ENCODE measurements at places on chromosomes 7 and 10.

- DNase-seq: no peak
Observed at GRCh38 chr10:82411416-82411815, 536.4 kb downstream of the NRG3 start.

DNA sequence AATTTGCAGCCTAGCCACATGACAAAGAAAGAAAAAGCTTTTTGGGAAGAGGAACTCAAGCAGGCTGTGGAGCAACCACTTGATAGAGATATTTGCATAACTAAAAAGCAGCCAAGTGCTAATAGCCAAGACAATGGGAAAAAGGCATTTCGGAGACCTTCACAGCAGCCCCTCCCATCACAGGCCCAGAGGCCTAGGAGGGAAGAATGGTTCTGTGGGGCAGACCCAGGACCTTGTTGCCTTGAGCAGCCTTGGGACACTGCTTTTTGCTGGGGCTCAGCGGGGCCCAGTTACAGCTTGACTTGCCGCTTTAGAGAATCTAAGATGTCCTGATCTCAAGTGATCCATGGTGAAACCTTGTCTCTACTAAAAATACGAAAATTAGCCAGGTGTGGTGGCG is 38.5 kb downstream of the FAM149B1 start:
- no peak for DNase-seq

GRCh38 chr10:59968705-59969104 is 62.3 kb upstream of the CCDC6 start:
- no peak for DNase-seq

- no peak for DNase-seq
Observed at GRCh38 chr7:50352282-50352681, 47.8 kb downstream of the IKZF1 start.

GRCh38 chr7:130897515-130898419 is 163.8 kb upstream of the KLF14 start:
- no peak for DNase-seq

DNA sequence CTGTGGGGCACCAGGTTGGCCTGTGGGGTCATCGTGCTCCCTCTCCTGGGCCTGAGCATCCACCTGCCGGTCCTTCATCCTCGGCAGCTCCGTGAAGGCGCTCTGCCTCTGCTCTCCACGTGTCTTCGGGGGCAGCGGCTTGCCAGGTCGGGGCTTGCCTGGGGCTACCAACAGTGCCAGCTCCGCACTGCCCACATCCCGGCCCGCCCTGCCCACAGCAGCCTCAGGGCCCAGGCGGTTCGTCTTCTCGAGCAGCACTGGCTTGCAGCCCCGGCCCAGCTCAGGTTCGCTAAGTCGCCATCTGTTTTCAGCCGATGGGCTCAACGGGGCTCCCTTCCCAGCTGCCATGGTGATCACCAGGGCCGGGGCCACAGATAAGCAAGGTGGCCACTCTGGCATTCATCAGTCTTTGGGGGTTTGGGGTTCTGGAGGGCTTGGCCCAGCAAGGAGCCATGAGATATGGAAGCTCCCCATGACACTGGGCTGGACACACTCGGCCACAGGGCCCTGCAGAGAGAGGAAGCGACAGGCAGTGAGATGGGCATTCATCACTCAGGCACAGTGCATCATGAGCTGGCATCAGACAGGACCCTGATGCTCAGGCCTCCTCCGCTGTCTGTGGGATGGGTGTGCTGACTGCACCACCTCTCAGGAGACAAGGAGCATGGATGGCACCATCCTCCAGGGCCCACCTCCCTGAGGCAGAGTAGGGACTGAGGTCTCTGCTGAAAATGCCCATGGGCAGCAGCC is 15.5 kb downstream of the ZNF488 start:
- no peak for DNase-seq

GRCh38 chr10:132929953-132930548 is 12.3 kb downstream of the CFAP46 start:
- no peak for DNase-seq

- no peak for DNase-seq
Observed at GRCh38 chr10:106442223-106442622, 722.3 kb downstream of the SORCS1 start.

- DNase-seq: no peak
Observed at GRCh38 chr7:102208826-102209225, 77.8 kb upstream of the SH2B2 start.

GRCh38 chr10:124006526-124006925 is 86.9 kb downstream of the CHST15 start:
- no peak for DNase-seq

- peak; percentile 20 for DNase-seq
Observed at GRCh38 chr7:18352339-18353255, 143.0 kb upstream of the HDAC9 start.

DNA sequence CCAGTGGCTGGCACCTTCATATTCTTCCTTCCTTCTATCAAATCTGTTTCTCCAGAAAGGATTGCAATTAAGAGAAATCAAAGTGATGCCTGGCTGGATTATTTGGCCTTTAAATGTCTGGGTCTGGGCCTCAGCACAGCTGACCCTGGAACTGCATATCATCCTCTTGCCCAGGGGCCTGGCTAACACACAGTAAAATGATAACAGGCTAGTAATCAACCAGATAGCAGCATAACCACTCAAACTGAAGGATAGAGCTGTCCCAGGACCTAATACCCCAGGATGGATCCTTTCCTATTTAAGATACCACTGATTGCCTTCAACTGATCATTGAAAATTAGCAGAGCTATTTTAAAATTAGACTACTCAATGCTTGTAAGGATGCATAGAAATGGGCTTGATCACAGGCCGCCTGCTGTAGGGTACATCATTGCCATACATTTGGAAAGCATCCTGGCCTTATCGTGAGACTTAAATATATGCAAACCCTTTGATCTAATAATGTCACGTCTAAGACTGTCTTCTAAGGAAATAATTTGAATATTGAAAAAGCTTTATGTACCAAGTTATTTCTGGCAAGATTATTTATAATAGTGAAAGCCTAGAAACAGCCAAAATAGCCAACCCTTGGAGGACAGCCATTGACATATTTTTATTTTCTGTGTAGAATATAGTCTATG is 144.0 kb upstream of the CHST15 start:
- DNase-seq: no peak

DNA sequence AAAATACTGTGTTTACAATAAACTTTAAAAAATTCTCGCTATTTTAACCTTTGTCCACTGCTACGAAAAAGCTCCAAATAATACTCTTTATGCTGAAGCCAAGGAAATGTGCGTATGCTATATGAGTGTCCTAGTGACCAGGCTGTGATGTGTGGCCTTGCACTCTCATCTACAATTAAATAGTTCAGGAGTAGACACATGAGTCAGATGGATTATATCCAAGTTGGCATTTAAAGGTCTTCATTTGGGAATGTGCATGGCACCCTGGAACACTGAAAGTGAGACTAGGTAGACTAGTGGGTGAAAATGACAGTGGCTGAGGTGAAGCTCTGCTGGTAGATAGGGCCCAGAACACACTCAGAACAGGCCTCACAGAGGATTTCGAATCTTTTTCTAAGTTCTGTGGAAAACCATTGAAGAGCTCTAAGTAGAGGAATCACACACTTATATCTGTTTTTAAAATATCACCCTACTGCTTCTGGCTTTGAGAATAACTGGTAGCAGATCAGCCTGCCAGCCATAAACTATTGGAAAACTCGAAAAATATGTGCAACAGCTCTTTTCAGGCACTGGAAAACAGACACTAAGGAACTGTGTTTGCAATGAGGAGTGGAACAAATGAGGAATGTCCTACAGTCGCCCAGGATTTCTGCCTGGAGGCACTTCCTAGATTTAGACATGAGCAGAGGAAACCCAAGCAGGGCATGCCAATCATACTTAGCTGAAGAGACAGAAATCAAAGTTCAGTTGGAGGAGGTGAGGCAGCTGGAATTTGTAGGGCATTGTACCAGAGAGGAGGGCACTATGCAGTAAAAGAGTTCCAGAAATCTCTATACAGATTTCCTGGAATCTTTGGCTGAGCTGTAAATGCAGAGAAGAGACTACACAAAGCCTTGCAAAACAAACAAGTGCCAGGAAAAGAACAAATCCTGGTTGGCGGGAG is 603.8 kb upstream of the LRRTM3 start:
- no peak for DNase-seq

DNA sequence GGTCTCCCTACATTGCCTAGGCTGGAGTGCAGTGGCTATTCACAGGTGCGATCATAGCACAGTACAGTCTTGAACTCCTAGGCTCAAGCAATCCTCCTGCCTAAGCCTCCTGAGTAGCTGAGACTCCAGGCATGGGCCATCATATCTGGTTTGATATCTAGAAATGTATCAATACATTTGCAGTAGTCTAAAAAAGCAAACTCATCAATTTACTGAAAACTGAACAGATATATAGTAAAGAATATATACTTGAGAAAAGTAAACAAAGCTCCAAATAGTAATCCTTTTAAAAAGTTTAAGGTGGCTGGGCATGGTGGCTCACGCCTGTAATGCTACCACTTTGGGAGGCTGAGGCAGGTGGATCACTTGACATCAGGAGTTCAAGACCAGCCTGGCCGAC is 57.1 kb upstream of the KMT2C start:
- DNase-seq: no peak

- DNase-seq: no peak
Observed at GRCh38 chr7:32071466-32072091, 1.4 kb upstream of the PDE1C start.

- no peak for DNase-seq
Observed at GRCh38 chr7:114417290-114417689, 2.7 kb downstream of the FOXP2 start.

Measured in HS-27A (cell line).